Heart right ventricle (tissue), 16 donors: ENCODE measurements at places on chromosomes 1 and 21. TPM values are rescaled to one million over a fixed set of nuclear protein-coding genes. Genes with fewer than 3 reads are reported as not detected.

- no peak for DNase-seq
Measured at GRCh38 chr1:174894117-174894762, 105.5 kb upstream of the CACYBP start.

The KRTAP13-2 gene
- not detected for total RNA-seq

GRCh38 chr1:46820560-46821060 is 21.8 kb downstream of the CYP4B1 start:
- DNase-seq = peak; percentile 40

DNA sequence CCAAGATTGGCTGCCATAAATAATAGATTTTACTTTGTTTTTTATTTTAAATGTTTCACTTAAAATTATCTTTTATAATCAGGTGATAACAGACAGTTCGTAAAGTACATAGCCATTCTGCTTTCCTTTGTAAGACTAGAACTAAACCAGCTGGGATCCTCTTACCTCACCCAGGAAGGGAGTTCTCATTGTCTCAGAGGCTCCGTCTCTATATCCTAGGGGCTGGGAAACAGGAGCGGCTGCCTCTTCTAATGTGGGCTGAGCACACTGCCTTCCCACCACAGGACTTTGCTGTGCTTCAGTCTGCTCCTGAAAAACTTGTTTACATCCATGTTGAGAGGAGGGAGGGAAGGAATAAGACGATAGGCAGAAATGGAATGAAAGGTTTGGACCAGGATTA is 45.6 kb upstream of the PGD start:
- no peak for DNase-seq

The EPHA2 gene
- total RNA-seq = 18.0 TPM

The S100A16 gene
- 36.4 TPM for total RNA-seq

DNA sequence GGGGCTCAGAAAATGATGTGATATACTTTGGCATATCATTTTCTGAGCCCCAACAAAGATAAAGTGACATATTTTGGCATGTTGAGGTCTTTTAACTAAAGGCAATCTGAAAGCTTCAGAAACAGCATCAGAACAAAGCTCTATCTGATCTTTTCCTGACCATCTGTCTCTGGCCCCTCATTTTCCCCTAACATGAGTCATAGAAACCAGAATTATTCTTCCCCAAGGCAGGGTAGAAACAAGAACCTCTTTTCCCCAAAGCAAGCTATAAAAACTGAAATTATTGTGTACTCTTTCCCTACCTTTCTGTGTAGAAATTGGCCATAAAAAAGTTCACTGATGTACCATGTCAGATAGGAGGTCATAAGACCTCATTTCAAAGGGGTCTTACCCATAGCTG is 48.7 kb upstream of the PLA2G4A start:
- DNase-seq = no peak

The FCGR1A gene
- 0.42 TPM for total RNA-seq

GRCh38 chr1:11071463-11072215 is 11.8 kb upstream of the SRM start:
- DNase-seq = no peak

DNA sequence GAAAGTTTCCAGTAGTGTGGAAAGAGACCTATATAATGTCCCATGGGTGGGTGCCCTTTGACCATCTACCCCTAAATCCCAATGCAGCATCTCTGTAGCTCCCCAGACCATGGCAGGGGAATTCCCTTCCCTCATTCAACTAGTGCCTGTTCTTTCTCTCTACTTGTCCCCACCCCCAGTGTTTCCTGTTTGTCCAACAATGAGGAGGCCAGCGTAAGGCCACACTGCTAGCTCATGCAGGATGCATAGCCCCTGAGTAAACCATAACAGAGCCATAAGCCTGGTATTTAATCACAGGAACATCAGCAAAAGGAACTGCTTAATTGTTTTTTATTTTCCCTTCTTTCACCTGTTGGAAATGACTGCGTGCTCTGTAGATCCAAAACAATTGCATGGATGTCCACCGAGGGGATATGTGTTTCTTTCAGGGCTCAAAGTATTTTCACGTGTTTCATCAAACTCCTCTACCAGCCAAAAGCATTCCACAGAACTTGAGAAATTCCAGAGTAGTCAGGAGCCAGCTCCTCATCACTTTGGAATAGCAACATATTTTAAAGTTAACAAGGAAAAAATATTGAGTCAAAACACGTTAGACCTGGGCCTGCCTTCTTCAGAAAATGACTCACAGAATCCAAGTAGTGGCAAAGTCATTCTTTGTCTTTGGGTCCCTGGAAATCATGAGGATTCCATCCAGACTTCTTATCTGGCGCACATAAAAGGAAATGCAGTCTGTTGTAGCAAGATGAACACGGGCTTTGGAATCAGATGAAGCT is 162.5 kb upstream of the SGIP1 start:
- no peak for DNase-seq

GRCh38 chr1:942864-943533 is 16.1 kb downstream of the NOC2L start:
- peak; percentile 47 for DNase-seq

- DNase-seq = no peak
Measured at GRCh38 chr1:12769031-12769430, 4.5 kb upstream of the PRAMEF12 start.

GRCh38 chr1:248857201-248857600 is 1.7 kb downstream of the ZNF692 start:
- DNase-seq = no peak

The TNFRSF9 gene
- 0.07 TPM for total RNA-seq

The RCSD1 gene
- total RNA-seq = 31.7 TPM

DNA sequence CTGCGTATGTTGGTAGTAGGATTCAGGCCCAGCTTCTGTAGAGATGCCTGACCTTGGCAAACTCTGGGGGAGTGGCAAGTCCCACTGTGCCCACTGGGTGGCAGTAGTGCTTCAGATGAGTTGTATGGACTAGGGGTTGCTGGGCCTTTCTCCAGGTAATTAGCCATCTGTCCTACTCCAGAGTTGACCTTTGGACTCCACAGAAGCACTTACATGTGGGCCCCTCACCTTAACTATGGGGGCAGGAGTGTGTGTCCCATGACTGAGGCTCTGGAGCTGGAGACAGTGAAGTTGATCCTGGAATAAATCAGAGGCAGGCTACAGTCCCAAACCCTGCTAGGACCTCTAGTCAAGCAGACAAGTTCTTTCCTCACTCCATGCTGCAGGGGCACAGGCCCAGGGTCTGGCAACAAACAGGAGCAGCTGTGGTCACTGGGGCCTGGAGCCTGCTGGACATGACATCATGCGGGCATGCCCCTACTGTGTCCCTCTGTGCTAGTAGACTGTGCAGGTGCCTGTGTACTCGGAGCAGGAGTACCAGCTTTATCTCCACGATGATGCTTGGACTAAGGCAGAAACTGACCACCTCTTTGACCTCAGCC is 4.6 kb downstream of the DMAP1 start:
- peak; percentile 74 for DNase-seq

GRCh38 chr1:155200920-155201319 is 6.8 kb downstream of the THBS3 start:
- DNase-seq = no peak

DNA sequence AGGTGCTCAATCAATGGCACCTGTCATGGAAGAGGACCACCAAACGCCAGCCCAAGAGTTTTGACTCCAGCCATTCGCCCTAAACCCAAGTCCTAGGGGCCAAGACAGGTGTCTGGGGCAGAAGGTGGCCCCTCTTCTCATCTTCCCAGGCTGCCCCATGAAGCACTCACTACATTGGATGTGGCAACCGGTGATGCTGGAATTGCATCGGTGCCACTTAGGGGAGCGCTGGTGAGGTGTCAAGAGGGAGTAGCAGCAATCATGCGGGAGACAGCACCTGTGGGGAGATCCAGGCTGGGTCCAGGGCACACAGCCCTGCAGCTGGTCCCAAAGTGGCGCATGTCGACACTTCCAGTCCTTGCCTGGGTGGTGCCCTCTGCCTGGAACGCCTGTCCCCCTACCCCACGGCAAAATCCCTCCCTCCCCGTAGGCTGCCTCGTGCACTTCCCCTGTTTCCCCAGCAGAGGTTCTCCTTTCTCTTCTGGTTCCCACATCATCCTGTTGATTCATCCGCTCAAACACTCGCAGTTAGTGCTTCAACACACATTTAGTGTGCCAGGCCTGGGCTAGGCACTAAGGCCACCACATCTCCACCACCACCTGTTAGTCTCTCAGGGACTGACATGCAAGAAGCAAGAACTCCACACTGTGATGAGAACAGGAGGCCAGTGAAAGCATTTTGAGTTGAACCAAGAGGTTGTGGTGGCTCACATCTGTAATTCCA is 18.5 kb downstream of the PLA2G2D start:
- DNase-seq = peak; percentile 44

- DNase-seq = no peak
Measured at GRCh38 chr1:160309571-160309970, 24.6 kb upstream of the PEX19 start.

GRCh38 chr1:22804969-22805671 is 94.5 kb downstream of the EPHB2 start:
- no peak for DNase-seq

The SAMD11 gene
- total RNA-seq = 1.1 TPM

DNA sequence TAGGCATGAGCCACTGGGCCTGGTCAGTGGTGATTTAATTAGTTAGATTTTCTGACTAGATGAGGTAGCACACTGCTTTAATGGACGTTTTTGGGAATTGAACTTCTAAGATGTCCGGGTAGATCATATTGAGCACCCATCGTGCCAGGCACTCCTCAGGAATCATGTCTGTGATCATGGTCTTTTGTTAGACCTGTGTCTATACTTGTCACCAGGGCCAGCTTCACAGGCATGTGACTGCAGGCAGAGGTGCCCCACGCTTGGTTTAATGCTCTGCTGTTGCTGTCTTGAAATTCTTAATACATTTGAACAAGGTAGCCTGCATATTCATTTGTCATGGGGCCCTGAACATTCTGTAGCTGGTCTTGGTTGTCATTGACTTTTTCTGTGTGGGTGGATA is 19.6 kb downstream of the UBE4B start:
- no peak for DNase-seq

DNA sequence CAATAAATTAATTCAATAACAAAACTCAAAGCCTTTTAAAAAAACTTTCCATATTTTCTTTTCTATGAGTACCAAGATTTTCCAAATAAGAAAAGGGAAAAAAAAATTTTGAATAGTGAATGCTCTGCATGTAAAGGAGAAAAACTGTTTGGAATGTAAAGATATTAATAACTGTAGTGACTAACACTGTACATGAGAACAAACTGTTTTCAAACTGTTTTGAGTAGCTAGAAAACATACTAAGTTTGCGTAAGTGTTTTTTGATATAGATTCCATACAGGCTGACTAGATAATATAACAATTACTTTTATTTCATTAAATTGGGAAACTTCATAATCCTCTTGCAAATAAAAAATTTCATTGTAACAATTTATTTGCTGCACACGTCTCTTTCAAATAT is 150.5 kb downstream of the DPYD start:
- DNase-seq = no peak

GRCh38 chr1:57848406-57848805 is 424.5 kb upstream of the DAB1 start:
- DNase-seq = no peak

- DNase-seq = no peak
Measured at GRCh38 chr21:39947031-39947430, 79.8 kb downstream of the PCP4 start.

The KIF26B gene
- 3.4 TPM for total RNA-seq

DNA sequence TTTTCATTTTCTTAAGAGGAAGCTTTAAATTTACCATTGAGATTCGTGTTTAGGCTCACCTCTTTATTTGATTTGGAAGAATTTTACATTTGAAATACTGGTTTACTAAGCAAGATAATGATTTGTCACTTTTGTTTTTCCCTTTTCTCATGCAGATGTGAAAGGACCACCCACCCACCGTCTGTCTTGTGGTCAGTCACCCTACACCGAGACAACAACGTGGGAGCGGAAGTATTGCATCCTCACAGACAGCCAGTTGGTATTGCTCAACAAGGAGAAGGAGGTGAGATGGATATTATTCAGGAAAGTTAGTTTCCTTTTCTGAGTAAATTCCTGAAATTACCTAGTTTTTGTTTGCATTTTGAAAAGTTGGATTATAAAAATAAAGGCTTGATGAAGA is 189.5 kb downstream of the RASAL2 start:
- no peak for DNase-seq

DNA sequence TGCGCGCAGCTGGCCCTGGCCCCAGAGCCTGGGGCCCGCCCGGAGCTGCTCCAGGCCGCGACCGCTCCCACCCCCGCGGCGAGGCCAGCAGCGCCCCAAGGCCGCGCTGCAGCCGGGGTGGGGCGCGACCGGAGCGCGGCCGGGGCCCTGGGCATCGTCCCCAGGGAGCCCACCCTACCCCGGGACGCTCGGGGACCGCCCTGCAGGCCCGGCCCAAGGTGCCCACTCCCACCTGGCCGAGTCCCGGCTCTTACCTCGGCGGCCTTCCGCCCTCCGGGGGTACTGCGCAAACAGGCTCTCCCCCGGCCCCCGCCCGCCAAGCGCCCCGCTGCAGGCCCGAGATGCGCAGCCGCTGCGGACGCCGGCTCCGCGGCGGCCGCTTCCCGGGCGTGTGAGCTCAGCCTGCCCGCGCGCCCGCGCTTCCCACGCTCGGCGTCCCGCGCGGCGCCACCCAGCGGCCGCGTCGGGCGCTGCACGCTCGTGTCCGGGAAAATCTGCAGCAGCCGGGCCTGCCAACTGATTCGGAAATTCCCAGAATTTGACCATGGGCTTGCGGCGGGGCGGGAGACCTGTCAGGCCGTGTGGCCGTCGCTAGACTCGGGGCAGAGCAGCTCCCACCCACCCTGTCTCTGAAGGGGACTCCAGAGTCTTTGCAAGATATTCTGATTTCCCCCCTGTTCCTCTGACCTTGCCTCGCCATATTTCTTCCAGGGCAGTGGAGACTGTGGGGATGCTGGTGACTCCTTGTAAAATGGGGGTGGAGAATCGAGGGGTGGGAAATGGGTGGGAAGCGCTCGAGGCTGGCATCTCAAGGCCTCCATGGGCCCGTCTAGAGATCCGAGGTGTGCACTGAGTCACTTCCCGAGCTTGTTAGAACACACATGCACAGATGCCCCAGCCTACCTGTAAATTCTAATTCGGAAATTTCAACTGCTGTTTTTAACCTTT is 41.9 kb downstream of the CD34 start:
- peak; percentile 87 for DNase-seq

GRCh38 chr1:58457023-58457635 is 89.4 kb downstream of the OMA1 start:
- DNase-seq = no peak

The FCMR gene
- 2.3 TPM for total RNA-seq

- no peak for DNase-seq
Measured at GRCh38 chr1:111943066-111943465, 46.4 kb downstream of the KCND3 start.

DNA sequence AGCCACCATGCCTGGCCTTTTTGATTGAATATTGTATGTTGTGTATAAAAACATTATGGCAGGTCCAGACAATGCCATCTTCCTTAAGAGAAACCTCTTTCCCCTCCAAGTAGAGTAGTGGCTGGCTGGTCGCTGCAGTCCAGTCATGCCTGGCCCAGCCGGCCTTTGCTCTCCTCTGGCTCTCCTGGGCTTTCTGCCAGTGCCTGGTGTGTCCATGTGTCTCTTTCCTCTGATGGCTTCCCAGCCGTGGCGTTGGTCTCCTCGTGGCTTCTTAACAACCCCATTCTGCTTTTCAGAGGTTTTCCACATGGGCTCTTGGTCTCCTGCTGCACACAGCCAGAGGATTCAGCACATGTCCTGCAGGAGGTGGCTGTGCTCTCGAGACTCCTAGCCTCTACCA is 58.7 kb downstream of the DIP2A start:
- peak; percentile 48 for DNase-seq

- DNase-seq = no peak
Measured at GRCh38 chr1:240656531-240656930, 44.6 kb upstream of the GREM2 start.

GRCh38 chr1:201282931-201283829 is at the start of gene PKP1:
Gene PKP1 (plus strand): TSS chr1:201283506. CDS start chr1:201283703, 197 bp downstream.
- no peak for DNase-seq

- no peak for DNase-seq
Measured at GRCh38 chr1:104380003-104380402, 630.3 kb downstream of the AMY1C start.
